CD4-positive, alpha-beta T cell treated with Interleukin-2 at 100 ng/mL for 4 hours (primary cell): ENCODE measurements at places on chromosomes 6 and 20.

DNA sequence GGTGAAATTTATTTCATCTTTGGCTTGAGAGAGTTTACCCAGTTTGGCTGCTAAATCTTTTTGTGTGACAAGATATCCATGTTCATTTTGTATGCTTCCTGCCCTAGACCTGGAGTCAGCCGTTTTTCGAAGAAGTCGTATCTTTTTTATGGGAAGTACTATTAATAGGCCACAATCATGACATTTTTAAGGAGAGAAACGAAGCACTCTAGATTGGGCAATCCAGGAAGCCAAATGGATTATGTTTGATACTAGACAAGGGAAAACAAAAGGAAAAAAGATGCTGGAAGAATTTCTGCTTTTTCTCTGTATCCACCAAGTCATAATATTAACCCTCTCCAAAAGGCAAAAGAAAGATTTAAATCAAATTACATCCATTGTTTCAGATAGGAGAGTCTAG lies 214.6 kb downstream of the HDGFL1 start:
- no peak for DNase-seq

DNA sequence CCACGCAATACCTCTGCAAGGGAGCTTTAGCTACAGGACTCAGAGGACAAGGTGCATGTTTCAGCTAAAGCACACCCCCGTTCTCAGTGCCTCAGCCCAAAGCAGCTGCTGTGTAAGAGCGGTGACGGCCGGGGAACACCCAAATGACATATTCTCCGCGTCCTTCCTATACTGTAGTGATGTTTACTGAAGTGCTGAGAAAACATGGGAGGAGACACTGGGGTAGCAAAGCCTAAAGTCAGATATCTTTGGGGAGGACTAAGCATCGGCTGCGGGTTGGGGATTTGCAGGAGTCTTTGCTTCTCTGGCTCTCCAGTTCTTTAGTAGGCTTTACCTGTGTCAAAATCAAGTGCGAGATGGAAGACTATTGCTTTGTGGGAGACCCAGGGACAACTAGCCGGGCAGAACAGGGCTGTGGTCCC lies 1.7 kb downstream of the SLC22A23 start:
- peak; percentile 43 for DNase-seq

- DNase-seq = no peak
These were observed 433.7 kb upstream of the RGS17 start for GRCh38 chr6:153564803-153565202.

- peak; percentile 44 for DNase-seq
These were observed 42.6 kb downstream of the TRIM27 start for GRCh38 chr6:28880894-28881780.

DNA sequence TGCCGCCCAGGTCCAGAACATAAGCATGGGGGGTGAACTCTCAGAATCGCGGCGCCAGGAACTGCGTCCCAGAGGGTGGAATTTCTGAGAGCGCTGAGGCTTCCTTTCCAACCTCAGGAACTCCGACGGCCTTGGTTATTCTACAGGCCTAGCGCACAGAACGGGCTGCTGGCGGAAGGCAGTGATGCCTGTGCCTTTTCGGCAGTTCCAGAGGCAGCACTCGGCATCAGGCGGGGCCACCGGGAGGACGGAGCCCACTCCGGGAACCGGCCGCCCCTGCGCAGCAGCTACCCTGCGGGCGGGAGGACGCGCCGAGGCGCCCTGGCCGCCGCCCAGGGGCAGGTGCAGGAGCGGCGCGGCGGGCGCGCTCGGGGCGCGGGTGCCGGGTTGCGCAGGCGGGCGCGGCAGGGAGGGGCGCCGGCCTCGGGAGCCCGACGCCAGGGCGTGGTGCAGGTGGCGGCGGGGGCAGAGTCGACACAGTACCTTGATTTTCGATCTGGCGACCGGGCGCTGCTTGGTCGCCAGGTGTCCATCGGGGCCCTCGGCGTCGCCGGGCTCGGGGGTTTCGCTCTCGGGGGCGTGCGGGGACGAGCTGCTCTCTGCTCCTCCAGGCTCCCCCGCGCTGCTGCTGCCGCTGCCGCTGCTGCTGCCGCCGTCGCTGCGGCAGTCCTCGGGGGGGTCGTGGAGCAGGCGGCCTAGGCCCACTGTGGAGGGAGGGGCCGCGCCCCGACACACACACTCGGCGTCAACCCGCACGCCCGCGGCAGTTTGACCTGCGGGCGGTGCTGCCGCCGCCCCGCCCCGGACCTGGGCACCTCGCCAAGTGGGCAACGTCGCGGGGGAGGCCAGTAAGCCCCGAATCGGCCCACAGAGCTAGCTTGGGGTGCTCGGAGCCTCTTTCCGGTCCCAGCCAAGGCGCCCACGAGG lies 1.3 kb downstream of the OVOL2 start:
- no peak for DNase-seq

GRCh38 chr6:17948725-17949124 lies 38.7 kb downstream of the KIF13A start:
- no peak for DNase-seq

- DNase-seq = no peak
These were observed 24.6 kb downstream of the VSTM2L start for GRCh38 chr20:37927410-37928095.

GRCh38 chr6:167508919-167509852 lies 184.3 kb downstream of the TTLL2 start:
- no peak for DNase-seq

DNA sequence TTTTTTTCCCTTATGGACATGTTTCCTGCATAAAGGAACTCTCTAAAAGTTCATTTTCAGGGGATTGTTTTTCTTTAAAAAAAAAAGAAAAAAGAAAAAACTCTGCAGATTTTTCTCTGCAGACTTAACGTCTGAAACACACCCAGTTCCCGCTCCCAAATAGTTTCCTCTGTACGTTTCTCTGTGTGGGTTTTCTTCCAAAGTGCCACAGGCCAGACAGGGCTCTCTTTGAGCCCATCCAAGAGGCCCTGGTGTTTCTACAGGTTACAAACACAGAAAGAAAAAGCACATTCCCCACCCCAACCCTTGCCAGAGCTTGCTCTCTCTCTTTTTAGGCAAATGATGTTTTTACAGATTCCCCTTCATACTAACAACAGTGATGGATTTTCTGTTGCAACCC lies 258.6 kb downstream of the FNDC1 start:
- DNase-seq = no peak
